ENCODE measurements at places on chromosomes 2 and 18.

GRCh38 chr18:24177499-24178133, 38.8 kb downstream of the CABYR start:
- DNase-seq: no peak

- no peak for DNase-seq
Measured at GRCh38 chr2:18208956-18209355, 330.5 kb downstream of the KCNS3 start.

- DNase-seq: no peak
Measured at GRCh38 chr18:23539296-23539695, 36.0 kb downstream of the RMC1 start.

- no peak for DNase-seq
Measured at GRCh38 chr2:3413697-3414096, 34.2 kb downstream of the TRAPPC12 start.

GRCh38 chr2:236156095-236156859, 11.9 kb downstream of the GBX2 start:
- DNase-seq: no peak

GRCh38 chr2:146908776-146909175, 936.1 kb upstream of the ACVR2A start:
- no peak for DNase-seq

GRCh38 chr2:111701266-111701665, 182.7 kb downstream of the ANAPC1 start:
- no peak for DNase-seq

GRCh38 chr2:144854596-144854995, 334.7 kb upstream of the ZEB2 start:
- DNase-seq: no peak

DNA sequence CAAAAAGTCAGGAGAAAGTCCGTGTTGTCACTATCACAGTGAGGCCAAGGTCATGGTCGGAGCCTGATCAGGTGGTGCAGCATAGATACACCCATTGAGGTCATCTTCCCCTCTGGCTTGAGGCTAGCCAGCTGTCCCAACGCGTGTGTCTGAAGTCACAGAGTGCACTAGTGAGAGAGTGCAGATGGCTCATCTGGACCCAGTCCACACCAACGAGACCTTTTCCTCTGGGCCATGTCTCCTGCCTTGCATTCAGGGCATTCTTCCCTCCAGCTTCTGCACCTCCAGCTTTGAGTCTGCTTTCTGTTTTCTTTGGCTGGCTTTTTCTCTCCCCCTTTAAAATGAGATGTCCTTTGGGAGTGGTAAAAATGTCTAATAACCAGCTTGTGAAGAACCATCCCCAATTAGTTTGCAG, 146.9 kb downstream of the TDRD15 start:
- DNase-seq: no peak

DNA sequence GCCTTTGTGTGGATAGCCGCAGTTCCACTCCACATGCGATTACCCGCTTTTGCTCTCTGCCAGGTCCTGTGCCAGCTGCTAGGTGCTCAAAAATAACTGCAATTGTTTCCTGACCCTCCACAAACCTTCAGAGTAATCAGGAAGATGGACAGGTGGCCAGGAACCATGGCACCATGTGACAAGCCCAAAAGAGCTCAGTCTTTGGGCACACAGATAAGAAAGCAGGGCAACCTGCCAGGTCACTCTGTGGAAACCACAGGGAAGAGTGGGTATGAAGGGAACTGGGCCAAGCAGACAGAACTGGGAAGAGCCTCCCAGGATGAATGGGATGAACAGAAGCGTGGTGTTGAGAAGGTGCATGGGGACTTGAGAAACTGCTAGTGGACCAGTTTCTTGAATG, 79.4 kb upstream of the AGAP1 start:
- DNase-seq: no peak

GRCh38 chr18:28514699-28515098, 337.8 kb upstream of the CDH2 start:
- DNase-seq: no peak

- DNase-seq: no peak
Measured at GRCh38 chr2:241850544-241851324, 8.0 kb downstream of the PDCD1 start.

GRCh38 chr18:26809346-26809745, 56.2 kb downstream of the AQP4 start:
- no peak for DNase-seq

- no peak for DNase-seq
Measured at GRCh38 chr2:62627667-62628066, 77.8 kb upstream of the EHBP1 start.

DNA sequence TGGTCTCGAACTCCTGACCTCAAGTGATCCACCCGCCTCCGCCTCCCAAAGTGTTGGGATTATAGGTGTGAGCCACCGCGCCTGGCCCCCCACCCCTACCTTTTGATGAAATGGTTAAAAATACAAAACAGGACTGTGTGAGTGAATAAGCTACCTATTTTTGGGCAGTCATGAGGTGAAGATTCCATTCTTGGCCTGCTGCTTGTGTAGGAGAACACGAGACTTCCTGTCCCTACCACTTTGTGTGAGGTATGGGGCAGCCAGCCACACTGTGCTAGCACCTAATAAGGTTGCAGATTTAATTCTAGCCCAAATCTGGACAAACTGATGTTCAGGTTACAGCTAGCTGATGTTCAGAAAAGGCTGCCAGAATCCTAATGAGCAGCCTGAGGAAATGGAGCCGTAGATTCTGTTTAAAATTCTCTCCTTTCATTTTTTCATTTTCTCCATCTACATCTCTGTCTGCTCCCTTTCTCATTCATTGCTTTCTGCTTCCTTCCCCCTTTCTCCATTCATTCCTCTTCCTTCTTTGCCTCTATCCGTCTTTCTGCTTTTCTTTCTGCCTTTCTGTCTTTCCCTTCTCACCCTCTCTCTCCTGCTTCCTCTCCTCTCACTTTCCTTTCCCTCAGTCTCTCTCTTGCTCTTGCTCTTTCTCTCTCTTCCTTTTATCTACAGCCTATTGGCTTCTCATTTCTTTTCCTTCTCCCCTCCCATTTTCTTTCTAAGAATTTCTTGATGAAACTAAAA, 4.6 kb upstream of the LTBP1 start:
- no peak for DNase-seq

DNA sequence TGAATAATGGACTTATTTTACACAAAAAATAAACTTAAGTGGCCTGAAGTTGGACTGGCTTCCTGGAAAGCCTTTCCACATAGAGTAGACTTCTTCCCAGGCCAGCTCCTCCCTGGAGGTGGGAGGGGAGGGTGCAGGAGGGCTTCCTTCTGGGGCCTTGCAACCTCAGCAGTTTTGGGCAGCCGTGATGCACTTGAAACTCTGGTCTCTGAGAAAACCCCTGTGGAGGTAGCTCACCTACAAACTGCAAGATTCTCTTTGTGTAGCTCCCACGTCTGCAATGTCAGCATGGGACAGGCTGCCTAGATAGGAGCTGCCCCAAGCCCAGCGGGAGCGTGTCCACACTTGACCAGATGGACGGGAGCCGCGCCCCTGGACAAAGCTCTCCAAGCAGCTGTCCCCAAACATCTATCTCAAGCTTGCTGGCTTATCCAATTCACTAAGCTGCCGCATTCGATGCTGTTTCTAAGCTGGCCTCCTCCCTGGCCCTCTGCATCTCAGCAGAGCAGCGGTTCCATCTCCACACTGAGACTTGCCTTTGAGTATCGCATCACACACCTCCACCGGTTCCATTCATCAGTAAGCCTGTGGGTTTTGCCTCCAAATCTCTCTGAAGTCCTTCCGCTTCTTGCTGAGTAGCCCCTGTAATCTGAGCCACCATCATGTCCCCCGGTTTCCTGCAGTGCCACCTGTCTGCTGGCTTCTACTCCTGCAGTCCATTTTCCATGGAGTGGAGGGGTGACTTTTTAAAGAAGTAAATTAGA, 1.6 kb upstream of the LPIN1 start:
- no peak for DNase-seq

- DNase-seq: no peak
Measured at GRCh38 chr2:54673501-54673998, 49.9 kb upstream of the EML6 start.

- DNase-seq: no peak
Measured at GRCh38 chr18:24993628-24994027, 358.3 kb downstream of the ZNF521 start.

DNA sequence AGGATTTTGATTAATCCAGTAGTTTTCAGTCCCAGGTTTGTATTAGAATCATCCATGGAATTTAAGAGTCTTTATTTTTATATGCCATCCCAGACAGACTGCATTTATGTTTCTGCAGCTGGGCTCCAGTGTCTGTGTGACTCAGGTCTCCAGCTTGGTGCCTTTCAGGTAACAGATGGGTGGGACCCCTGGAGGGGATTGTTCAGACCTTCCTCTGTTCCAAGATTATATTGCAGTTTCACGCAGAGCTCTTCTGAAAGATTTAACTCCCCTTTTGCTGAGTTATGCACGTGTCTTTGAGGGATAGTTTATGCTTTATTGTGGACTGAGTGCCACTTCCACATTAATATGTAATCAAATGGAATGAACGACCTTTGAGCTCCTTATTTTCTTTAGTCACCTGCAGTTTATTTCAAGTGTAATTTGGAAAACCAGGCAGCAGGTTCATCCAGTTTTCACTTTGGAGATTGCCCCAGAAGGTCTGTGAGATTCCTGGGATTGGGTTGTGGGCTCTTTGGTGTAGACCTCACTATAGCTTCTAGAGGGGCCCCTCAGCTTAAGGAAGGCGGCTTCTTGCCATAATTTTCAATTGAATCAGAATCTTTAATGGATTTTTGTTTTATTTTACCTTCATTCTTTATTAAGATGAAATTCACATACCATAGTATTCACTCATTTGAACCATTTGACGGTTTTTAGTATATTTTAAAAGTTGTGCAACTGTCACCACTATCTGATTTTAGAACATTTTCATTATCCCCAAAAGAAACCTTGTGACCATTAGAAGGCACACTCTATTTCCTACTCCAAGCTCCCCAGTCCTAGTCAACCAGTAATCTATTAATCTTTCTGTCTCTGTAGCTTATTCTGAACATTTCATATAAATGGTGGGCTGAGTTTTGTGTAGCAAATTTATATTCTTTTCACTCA, 135.0 kb downstream of the WDSUB1 start:
- no peak for DNase-seq

- no peak for DNase-seq
Measured at GRCh38 chr2:118495290-118495689, 352.2 kb downstream of the EN1 start.
